Posterior cingulate gyrus (tissue), 11 donors: ENCODE measurements at places on chromosomes 12 and 14.

DNA sequence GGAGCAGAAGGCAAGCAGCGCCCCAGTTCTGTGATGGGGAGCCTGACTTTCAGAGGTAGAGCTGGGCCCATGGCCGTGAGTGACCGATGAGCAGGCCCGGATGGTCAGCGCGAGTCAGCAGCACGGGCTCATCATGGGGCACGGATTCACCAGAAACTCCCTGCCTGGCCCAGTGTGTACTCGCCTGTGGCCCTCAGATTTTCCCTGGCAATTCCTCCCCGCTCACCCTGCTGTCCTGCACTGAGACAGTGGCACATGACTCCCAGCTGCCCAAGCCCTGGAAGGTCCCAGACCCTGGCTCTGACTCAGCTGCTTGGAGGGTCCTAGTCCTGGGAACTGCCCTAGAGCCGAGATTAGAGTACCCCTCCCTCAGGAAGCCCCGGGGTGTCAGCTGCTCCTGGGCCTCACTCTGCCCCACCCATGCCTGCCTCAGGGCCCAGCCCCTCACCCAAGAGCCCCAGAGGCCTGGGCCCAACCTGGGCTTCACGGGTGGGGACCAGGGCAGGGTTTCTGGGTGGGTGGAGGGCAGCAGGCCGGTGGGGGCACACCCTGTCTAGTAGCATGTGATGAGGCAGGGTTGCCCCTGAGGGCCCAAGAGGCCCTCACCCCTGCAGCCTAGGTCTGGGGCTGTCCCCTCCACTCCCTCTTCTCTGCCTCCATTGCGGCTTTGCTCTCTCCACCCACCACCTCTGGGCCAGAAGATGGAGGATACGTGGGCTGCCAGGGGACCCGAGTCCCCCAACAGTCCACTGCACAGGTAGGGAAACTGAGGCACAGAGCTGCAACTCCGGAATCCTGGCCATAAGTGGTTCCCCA lies 8.4 kb downstream of the TRMT61A start:
- peak; percentile 59 for DNase-seq

GRCh38 chr12:87163122-87163521 lies 866.1 kb downstream of the C12orf50 start:
- no peak for DNase-seq

DNA sequence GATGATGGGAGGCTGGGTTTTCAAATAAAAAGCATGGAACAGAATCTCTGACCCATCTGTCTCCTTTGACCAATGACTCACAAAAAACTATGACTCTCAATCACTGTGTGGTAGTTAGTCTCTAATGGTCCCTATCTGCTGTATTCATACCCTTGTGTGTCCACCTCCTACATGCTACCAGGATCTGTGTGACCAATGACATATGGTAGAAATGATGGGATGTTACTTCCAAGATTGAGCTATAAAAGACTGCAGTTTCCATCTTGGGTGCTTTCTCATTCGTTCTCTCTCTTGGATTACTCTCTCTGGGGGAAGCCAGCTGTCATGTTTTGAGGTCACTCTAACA lies 144.7 kb upstream of the BTG1 start:
- DNase-seq = no peak

DNA sequence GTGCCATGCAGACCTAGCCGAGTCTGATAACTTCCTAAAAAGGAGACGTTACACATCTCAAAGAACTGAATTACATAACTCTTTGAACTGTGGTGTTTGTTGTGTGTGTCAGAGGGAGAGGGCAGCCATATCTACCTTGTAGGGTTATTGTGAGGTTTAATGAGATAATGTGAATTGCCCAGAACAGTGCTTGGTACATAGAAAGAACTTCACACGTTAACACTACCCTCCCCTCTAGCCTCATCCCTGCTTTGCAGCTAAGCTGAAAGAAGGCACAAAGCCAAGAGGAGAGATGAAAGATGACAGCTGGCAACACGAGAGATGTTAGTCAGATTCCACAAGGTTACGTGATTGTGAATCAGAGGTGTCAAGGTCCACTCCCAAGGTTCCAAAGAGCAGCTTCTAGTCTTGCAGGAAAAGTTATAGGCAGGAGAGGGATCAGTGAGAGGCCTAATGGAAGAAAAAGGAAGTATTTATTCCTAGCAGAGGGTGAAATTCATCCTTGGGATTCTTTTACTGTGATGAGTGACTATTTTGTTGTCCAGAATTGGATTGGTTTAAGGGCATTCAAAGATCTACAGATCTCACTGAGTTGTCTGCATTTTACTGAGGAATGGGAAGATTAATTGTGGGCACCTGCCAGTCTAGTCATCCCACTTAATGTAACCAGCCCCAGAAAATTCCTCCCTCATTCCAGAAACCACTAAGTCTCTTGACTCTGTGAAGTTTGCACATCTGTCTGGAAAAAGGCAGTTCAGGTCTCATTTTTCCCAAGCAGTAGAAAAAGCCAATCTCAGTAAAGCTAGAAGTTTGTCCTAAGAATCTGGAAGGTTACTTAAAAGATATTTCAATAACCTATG lies 25.9 kb upstream of the WNK1 start:
- no peak for DNase-seq

- no peak for DNase-seq
Observed at GRCh38 chr12:107369679-107370078, 276.3 kb upstream of the CRY1 start.

DNA sequence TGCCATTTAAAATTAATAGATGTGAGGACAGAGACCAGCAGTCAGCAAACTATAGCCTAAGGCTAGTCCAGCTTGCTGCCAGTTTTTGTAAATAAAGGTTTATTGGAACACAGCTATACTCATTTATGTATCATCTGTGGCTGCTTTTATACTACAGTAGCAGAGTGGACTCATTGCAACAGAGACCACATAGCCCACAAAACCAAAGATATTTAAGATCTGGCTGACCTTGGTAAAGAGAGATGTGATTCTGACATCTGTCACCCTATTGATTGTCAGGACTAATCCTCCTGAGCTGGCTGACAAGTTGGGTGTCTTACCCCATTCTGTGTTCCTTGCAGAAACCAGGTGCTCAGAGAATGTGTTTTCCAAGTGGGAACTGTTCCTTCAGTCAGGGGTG lies 99.9 kb downstream of the BEGAIN start:
- DNase-seq = no peak

DNA sequence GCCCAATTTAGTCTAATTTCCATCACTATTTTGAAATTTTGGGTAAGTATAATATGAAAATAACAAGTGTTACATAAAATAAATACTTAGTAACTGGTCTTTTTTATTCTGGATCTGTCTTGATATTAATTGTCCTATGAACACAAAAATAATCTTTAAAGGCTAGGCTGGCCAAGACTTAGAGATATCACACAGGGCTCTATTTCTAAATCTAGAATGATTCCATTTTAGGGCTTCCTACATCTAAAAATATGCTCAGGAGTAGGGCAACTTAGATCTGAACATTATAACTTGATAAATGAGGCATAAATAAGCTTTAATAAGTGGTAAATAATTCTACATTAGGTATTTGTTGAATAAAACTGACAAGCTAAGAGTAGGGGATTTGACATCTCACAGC lies 23.1 kb upstream of the SNAPC1 start:
- DNase-seq = no peak

- DNase-seq = no peak
Observed at GRCh38 chr12:685388-685787, 22.1 kb upstream of the NINJ2 start.

- DNase-seq = no peak
Observed at GRCh38 chr14:106875503-106875902, 1349.1 kb downstream of the TMEM121 start.

DNA sequence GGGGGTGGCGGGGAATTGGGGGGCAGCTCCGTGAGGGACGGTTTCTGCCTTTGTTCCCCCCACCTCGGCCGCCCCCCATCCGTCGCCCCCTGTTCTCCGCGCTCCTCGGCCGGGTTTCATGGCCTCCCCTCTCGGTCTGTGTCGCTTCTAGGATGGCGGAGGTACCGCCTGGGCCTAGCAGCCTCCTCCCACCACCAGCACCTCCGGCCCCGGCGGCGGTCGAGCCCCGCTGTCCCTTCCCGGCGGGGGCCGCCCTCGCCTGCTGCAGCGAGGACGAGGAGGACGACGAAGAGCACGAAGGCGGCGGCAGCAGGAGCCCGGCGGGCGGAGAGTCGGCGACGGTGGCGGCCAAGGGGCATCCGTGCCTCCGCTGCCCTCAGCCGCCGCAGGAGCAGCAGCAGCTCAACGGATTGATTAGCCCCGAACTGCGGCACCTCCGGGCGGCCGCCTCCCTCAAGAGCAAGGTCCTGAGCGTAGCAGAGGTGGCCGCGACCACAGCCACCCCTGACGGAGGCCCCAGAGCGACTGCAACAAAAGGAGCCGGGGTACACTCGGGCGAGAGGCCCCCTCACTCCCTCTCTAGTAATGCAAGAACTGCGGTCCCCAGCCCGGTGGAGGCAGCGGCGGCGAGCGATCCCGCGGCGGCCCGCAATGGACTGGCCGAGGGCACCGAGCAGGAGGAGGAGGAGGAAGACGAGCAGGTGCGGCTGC lies 575 bp downstream of the NAA30 start:
- DNase-seq = peak; percentile 88

DNA sequence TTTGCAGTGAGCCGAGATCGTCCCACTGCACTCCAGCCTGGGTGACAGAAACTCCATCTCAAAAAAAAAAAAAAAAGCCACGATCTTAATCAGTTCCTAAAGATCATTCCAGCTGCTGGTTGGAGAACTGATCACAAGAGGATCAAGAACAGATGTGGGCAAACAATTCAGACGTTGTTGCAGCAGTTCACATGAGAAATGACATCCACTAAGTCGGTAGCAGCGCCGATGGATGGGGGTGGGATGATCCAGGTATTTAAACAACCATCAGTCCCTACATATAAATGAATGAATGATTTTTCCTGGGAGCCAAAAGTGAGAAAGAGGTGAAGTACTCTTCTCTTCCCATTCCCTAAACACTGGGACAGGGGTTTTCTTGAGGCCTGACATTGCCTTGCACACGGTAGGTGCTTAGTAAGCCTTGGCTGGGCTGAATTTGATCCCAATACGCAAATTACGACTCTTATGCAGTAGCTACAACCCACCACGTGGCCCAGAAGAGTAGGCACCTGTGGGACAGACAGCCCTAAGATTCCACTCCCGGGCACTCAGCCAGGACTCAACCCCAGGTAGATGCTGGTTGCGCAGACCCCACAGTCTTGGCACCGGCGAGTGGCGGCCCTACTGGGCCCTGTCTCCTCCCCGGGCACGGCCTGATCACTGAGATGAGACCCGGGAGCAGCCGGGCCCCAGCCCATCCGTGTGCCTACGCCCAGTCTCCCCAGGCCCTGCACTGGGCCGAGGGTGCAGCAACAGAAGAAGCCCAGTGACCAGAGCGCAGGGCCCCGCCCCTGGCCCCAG lies 565 bp downstream of the SPRYD3 start:
- DNase-seq = no peak

- no peak for DNase-seq
Observed at GRCh38 chr14:28901631-28902030, 135.0 kb downstream of the FOXG1 start.

DNA sequence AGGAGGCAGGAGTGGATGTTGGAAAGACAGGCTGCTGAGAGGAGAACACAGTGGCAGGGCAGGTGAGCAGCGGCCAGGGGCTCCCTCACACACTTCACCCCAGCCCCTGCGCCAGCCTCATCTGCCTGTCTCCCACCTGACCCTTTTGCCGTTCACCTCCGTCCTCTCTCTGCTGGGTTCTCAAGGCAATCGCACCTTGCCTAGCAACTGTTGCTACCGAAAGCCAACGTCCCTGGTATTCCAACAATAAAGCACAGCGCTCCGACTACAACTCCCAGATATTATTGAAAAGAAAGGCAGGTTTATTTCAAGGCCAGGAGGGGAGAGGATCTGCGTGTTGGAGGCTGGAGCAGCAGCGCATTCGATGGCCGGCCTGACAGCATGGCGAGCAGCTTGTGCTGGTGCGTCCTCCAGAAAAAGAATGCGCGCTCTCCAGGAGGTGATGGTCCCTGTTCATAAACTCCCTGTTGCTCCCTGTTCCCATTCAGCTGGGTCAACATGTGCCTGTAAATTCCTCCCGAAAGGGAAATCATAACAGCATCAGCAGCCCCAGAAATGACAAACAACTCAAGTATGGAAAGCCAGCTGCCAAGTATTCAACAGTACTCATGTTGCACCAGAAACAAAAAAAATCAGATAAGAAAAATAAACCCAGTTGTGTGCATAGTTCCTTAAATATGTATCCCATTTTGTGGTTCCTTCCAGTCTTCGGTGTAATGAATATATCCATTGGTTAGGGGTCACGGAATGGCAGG lies 153.0 kb upstream of the DIO3 start:
- no peak for DNase-seq

DNA sequence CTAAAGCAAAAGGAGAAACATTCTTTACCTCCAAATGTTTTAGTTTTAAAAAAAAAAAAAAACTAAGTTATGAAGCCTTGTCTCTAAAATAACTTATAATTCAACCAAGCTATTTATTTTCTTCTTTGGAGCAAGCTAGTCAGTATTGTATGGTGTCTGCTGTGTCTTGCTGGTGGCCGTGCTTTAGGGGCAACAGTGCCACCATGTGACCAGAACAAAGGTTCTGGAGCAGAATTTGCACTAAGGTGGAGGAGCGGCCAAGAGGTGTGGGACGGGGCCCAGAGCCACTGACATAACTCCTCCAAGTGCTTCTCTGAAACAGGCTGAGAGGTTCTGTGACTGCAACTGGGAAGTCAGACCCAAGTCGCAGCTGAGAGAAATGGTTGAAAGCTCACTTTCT lies 4.5 kb downstream of the FICD start:
- DNase-seq = no peak

GRCh38 chr12:79689477-79690141 lies 1.2 kb downstream of the PAWR start:
- no peak for DNase-seq

DNA sequence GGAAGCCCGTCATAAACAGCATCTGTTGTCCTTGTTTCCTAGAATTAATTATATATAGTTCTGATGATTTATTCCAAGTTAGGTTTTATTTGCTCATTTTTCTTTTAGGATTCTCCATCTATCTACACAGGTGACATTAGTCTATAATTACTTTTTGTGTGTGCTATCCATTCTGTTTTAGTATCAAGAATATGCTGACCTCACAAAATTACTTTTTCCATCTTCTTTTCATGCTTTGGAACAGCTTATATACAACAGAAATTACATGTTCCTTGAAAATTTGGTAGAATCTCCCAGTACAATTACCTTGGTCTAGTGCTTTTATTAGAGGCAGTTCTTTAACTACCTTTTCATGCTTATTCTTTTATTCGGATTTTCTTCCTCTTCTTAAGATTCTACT lies 54.3 kb upstream of the CATSPERB start:
- no peak for DNase-seq

DNA sequence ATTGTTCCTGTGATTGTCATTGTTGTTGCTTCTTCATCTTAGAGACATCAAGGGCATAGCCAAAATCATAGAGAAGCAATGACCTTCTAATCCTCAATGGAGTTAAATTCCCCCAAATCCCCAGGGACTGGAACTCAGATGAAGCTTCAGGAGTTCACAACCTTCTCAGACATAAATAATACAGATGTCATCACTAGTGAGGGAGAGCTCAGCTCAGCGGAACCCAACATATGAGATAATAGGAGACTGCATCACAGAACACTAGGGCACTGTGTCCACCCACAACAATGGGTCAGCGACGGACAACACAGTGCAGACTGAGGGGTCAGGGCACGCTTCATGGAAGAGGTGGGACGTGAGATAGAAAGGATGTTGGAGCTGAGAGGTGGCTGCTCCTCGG lies 1290.4 kb upstream of the TMEM132C start:
- DNase-seq = no peak

GRCh38 chr12:46518169-46518568 lies 145.6 kb upstream of the SLC38A2 start:
- DNase-seq = no peak
